Iris pigment epithelial cell (primary cell): ENCODE measurements at places on chromosomes 5 and 9.

DNA sequence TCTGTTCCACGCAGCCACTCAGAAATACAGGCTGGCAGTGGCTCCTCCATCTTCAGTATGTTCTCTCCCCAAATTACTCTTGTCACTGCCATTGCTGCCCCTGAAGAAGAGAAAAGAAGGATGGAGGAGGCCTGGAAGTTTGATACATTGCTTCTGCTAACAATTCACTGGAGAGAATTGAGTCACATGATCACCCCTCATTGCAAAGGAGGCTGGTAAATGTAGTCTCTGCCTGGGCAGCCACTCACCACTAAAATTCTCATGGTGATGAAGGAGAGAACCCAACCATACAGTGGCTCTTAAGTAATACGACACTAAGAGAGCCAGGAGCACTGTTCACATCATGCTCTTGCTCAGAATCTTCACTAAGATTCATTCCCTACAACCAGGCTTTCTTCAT lies 112.0 kb downstream of the DOCK8 start:
- no peak for DNase-seq

DNA sequence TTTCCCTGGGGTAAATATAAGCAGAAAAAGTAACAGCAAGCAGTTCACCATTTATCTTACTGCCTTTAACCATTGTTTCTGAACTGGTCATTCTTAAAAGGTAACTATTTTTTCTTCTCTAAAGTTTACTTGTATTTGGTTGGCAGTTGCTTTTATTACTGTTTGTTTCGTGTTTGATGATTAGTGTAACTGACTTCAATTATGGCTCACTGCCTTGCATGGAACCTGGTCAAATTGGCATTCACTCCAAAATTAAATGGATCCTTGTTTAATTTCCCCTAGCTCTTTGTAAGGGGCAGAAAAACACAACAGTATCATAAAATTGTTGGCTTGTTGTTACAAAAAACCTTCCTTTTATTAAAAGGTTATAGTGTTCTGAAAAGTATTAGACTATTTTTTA lies 1723.9 kb upstream of the CDH6 start:
- DNase-seq, result no peak

DNA sequence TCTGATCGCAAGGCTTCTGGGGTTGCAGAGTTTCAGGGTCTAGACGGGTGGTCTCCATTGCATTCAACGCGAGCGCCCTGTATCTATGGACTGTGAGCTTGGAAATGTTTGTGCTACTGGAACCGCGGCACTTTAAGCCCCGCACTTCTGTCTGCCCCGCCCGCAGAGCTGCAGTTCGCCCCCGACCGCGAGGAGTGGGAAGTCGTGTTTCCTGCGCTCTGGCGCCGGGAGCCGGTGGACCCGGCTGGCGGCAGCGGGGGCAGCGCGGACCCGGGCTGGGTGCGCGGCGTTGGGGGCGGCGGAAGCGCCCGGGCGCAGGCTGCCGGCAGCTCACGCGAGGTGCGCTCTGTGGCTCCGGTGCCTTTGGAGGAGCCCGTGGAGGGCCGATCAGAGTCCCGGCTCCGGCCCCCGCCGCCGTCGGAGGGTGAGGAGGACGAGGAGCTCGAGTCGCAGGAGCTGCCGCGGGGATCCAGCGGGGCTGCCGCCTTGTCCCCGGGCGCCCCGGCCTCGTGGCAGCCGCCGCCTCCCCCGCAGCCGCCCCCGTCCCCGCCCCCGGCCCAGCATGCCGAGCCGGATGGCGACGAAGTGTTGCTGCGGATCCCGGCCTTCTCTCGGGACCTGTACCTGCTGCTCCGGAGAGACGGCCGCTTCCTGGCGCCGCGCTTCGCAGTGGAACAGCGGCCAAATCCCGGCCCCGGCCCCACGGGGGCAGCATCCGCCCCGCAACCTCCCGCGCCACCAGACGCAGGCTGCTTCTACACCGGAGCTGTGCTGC lies 1.0 kb downstream of the ADAMTS19 start:
- DNase-seq, result peak; percentile 9

DNA sequence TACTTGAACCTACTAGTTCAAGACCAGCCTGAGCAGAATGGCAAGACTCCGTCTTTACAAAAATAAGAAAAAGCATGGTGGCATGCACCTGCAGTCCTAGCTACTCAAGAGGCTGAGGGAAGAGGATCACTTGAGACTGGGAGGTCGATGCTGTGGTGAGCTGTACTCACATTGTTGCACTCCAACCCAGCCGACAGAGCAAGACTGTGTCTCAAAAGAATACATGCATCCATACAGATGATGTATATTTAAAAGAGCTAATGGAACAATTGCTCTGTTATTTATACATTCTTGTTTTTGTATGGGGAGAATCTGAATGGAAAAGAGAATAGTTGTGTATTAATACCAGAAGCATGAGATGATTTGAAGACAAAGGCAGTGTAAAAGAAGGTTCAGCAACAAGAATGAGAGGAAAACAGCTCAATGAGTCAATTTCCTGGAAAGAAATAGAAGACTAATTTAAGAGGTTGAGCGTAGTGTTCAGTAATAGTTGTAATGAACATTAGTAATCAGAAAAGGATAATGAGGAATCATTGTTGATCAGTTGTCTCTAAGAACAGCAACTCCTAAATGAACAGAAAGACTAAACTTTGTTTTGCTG lies 1.9 kb upstream of the LRRC70 start:
- DNase-seq, result no peak

- no peak for DNase-seq
These were observed 33.6 kb upstream of the LARP1 start for GRCh38 chr5:154721481-154722058.
